ENCODE measurements at places on chromosomes 6 and 20.

- DNase-seq: no peak
Measured at GRCh38 chr6:162610351-162610750, 117.2 kb downstream of the PRKN start.

GRCh38 chr6:92700411-92700810 lies 718.9 kb downstream of the EPHA7 start:
- DNase-seq: no peak

- DNase-seq: no peak
Measured at GRCh38 chr20:45510242-45510862, 5.1 kb downstream of the SPINT3 start.

GRCh38 chr6:4518506-4518905 lies 257.7 kb upstream of the CDYL start:
- DNase-seq: no peak

GRCh38 chr20:62141397-62142251 lies 1.6 kb downstream of the PSMA7 start:
- DNase-seq: no peak

- DNase-seq: no peak
Measured at GRCh38 chr20:9256393-9256792, 187.5 kb downstream of the PLCB4 start.

DNA sequence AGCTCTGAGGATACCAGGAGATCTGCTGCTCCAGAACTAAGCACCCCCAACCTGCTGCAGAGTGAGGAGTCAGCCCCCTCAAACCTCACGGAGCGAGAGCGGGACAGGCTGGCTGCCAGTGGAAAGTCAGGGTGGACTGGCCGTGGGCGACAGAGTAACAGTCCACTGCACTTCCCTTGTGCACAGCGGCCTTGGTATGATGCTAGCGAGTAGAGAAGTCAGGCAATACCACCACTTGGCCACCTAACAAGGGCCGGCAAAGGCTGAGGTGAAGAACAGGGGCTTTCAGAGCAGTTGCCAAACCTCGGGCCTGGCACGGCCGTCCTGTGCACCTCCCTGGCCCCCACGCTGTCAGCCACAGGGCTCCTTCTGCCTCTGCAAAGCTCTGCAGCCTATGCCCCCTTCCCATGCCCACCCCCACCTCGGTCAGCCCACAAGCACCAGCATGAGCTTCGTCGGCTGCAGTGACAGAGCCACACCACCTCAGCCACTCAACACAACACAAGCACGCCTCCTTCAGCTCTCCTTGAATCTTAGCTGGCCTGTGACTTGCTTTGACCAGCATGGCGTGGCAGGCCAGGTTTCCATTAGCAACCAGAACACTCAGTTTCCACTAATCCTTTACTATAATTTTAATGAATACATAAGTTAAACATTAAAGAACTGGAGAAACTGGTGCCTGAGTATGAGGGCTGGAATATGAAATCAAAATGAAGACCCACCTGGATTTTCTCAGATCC lies 127.6 kb upstream of the SNX9 start:
- no peak for DNase-seq

DNA sequence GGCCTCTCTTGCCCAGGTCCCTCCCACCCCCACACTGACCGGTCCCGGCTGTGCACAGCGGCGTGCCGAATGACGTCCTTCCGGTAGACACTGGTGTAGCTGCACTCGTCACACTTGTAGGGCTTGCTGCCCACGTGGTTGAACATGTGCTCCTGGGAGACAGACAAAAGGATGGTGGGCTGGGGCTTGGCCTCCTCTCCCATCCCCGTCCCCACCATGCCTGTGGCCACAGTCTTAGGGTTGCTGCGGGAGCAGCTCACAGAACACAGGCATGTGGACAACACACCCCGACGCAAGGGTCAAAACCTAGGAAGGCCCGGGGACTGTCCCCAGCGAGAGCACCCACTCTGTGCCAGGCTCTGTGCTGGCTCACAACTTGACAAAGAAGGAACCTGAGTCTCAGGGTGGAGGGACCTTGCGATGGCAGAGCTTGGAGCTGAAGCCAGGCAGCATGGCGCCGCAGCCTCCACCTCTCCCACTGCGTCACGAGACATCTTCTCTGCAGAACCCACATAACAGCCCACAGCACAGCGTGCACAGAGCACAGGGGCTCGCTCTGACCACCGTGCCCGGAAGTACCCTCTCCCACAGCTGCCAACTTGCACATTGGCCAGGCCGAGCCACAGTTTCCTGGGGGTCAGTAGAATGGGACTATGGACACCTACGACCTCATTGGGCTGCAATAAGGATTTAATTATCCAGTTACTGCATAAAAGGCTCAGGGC lies 9.8 kb downstream of the ZNF335 start:
- no peak for DNase-seq

GRCh38 chr6:56406276-56407269 lies 159.2 kb upstream of the COL21A1 start:
- DNase-seq: no peak

GRCh38 chr6:157563611-157564284 lies 182.8 kb downstream of the ZDHHC14 start:
- no peak for DNase-seq

- DNase-seq: no peak
Measured at GRCh38 chr6:42099340-42100028, 42.9 kb downstream of the C6orf132 start.

- DNase-seq: no peak
Measured at GRCh38 chr6:38025451-38025850, 205.9 kb downstream of the ZFAND3 start.

GRCh38 chr20:45704969-45705637 lies at the start of gene WFDC10B:
Gene WFDC10B, minus strand, starts transcription at chr20:45705019. Its CDS starts 19,027 bp downstream, at chr20:45685992.
- DNase-seq: no peak

- DNase-seq: no peak
Measured at GRCh38 chr6:4809999-4810918, 34.1 kb downstream of the CDYL start.

GRCh38 chr6:15038013-15038791 lies 207.7 kb upstream of the JARID2 start:
- no peak for DNase-seq

GRCh38 chr20:52103335-52103912 lies 88.2 kb downstream of the ZFP64 start:
- no peak for DNase-seq

DNA sequence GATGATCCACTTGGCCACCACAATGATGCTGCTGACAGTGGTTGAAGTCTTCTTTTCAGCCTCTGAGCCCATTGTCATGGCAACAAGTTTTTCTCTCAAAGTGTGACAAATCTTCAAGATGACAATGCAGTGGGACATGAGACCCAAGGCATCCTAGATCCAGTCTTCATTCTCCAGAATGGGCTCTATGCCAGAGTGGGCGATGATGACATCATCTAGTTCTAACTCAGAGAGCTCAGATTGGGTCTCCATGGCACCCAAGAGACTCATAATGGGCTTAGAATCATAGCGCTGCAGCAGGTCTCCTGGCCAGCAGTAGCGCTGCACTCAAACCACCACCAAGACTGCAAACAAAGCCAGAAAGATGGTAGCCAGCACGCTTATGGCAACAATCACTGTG lies 973.6 kb downstream of the EYS start:
- DNase-seq: no peak

- DNase-seq: peak; percentile 1
Measured at GRCh38 chr6:16286151-16286522, 47.8 kb downstream of the GMPR start.

DNA sequence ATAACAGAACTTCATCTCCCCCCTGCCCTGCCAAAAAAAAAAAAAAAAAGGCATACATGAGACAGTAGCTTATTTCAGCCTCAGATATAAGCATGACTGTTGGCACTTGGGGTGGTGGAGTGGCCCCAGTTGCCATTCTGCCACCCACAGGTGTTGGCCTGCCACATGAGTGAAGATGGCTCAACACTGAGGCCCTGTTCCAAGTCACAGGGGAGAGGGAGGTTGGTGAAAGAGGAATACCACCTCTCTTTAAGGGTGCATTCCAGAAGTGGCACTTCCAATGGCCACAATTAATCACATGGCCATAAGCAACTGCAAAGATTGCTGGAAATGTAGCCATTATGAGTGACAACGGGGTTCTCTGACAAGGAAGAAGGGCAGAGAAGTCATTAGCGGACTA lies 61.9 kb upstream of the JARID2 start:
- DNase-seq: no peak

- no peak for DNase-seq
Measured at GRCh38 chr20:19673575-19673974, 84.5 kb upstream of the RIN2 start.

GRCh38 chr6:128925765-128926164 lies 42.8 kb downstream of the LAMA2 start:
- DNase-seq: no peak

GRCh38 chr6:57222743-57223077 lies 603 bp upstream of the RAB23 start:
- DNase-seq: no peak

- no peak for DNase-seq
Measured at GRCh38 chr20:45138561-45139300, 14.5 kb upstream of the WFDC12 start.

GRCh38 chr6:104855507-104855906 lies 4.2 kb downstream of the HACE1 start:
- DNase-seq: no peak

GRCh38 chr6:37059344-37060194 lies 54.1 kb downstream of the FGD2 start:
- no peak for DNase-seq

DNA sequence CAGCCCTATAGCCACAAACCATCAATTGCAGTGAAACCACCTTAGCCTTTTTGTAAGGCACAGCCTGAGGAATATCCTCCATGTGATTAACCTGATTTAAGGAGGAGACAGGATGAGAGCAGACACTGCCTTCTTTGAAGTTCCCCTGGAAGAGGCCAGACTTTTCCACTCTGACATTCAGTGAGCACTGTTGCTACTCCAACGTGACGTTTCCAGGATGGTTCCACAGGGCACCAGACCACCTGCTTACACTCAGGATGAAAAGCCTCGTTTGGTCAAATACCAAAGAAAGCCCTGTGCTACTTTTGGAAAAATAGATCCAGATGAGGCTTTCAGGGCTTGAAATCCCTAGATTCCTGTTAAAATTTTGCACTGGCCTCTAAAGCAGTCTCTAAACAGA lies 1102.1 kb upstream of the FLRT3 start:
- DNase-seq: no peak

- DNase-seq: no peak
Measured at GRCh38 chr6:143271024-143271423, 179.5 kb downstream of the ADAT2 start.

DNA sequence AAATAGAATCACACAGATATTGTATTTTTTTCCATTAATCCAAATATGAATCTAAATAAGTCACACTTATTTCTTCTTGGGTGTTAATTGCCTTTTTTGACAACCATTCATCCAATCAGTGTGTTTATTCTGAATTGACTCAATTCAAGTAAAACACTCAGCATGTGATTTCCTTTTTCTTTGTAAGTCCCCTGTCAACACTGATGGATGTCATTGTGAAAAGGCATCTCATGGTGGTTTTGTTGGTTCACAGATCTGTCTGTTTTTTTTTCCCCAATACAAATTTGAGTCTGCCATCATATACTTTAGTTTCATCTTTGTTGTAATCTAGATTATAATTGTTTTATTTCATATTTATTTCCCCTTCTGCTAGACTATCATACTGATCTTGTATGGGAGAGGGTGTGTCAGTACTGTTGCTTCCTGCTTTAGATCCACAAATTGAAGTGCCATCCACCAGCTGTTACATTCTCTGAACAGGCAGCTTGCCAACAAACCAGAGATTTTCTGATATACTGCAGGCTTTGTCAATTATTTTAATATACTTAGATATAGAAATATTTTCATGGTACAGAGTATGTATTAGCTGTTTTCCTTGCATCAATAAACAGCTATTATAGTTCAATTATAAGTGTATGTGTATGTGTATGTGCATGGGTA lies 64.2 kb upstream of the FLRT3 start:
- DNase-seq: peak; percentile 32

- DNase-seq: no peak
Measured at GRCh38 chr20:635028-635892, 17.7 kb downstream of the SRXN1 start.

DNA sequence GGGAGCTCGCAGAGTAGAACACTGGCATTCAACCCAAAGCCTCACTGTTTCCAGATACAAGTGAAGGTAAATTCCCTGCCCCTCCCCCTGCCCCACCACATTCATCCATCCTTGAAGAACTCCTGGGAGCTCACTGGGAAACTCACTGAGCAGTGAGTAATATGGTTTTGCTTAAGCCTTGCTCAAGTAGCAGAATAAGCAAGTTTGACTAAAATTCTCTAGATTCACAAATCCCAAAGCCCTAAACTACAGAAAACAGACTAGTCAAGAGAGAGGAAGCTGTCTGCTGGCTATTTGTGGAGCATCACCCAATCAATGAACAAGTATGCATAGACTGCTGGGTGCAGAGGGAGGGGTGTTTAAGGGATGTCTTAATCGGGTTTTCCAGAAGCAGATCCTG lies 82.1 kb downstream of the UNC5CL start:
- no peak for DNase-seq

- DNase-seq: no peak
Measured at GRCh38 chr6:105733556-105734162, 330.8 kb upstream of the PREP start.

- no peak for DNase-seq
Measured at GRCh38 chr6:24019393-24019792, 106.6 kb upstream of the NRSN1 start.

Data from NCI-H1436 (cell line).